Hematopoietic multipotent progenitor cell (in vitro differentiated cells): ENCODE measurements at places on chromosomes 12 and 14. TPM values are rescaled to one million over a fixed set of nuclear protein-coding genes. Genes with fewer than 3 reads are reported as not detected.

GRCh38 chr14:77478796-77479195 lies 19.8 kb downstream of the ISM2 start:
- DNase-seq: no peak

DNA sequence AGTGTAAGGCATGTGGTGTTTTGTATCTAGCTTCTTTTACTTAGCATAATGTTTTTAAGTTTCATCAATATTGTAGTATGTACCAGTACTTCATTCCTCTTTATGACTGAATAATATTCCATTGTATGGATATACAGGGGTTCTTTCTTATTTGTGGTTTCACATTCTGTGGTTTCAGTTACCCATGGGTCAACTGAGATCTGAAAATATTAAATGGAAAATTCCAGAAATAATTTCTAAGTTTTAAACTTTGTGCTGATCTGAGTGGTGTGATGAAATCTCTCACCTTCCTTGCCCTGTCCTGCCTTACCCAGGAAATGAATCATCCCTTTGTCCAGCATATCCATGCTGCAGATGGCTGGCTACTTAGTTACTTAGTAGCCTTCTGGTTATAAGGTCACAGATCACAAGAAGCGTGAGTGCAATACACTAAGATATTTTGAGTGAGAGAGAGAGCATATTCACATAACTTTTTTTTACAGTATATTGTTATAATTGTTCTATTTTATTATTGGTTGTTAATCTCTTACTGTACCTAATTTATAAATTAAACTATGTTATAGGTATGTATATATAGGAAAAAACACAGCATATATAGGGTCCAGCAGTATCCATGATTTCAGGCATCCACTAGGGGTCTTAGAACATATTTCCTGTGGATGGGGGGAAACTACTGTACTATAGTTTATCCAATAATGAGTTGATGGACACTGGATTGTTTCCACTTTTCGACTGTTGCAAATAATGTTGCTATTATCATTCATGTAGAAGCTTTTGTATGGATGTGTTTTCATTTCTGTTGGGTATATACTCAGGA lies 59.6 kb upstream of the LRTM2 start:
- DNase-seq: no peak

GRCh38 chr14:101719045-101719645 lies 42.4 kb upstream of the PPP2R5C start:
- no peak for DNase-seq

Gene A2ML1
- total RNA-seq: under 0.01 TPM

DNA sequence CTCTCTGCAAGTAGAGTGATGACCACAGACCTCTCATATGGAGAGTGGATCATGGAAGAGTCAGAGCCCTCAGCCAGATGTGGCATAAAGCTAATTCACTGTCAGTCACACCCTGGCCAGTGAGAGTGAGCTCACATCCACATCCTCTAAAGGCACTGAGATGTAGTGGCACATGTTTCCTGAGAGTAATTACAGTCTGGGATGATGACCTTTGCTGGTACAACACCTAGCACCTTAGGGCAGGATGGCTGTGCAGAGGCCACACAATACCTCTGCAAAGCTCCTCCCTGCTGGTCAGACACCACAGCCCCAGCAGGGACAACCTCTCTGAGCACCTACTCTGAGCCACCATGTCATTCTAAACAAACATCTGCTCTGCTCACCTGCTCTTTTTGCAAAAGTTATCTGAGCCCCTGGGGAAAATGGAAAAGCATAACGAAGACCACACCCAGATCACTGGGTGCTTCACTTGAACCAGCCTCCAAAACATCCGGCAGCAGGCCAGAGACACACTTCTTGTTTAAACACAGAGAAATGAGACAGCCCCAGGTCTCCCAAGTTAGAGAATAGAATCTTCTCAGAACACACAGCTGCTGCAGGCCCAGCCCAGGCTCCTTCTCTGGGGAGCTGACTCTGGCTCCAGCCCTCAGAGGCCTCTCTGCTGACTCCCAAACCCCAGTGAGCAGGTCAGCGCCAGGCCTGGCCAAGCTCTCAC lies 30.3 kb downstream of the PITPNM2 start:
- DNase-seq: no peak

GRCh38 chr14:69042787-69043444 lies 63.8 kb upstream of the ACTN1 start:
- no peak for DNase-seq

- DNase-seq: no peak
These were observed 11.8 kb downstream of the FOXG1 start for GRCh38 chr14:28778138-28779117.

DNA sequence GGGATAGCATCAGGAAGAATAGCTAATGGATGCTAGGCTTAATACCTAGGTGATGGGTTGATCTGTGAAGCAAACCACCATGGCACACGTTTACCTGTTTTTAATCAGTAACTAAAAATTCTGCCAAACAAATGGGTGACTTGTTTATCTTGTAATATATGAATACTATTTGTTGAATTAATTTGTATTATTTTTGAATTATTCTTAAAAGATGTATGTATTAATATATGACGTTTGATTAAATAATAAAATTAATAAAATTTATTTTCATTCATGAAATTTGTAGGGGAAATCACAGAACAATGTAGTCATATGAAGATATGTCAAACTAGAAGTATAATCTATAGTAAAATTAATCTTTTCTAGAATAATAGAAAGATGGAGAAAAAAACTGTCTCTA lies 32.3 kb upstream of the OR10A7 start:
- DNase-seq: no peak

- DNase-seq: no peak
These were observed 29.2 kb downstream of the GPR135 start for GRCh38 chr14:59435987-59436386.

Gene EEF1AKMT3
- total RNA-seq: 8.9 TPM

DNA sequence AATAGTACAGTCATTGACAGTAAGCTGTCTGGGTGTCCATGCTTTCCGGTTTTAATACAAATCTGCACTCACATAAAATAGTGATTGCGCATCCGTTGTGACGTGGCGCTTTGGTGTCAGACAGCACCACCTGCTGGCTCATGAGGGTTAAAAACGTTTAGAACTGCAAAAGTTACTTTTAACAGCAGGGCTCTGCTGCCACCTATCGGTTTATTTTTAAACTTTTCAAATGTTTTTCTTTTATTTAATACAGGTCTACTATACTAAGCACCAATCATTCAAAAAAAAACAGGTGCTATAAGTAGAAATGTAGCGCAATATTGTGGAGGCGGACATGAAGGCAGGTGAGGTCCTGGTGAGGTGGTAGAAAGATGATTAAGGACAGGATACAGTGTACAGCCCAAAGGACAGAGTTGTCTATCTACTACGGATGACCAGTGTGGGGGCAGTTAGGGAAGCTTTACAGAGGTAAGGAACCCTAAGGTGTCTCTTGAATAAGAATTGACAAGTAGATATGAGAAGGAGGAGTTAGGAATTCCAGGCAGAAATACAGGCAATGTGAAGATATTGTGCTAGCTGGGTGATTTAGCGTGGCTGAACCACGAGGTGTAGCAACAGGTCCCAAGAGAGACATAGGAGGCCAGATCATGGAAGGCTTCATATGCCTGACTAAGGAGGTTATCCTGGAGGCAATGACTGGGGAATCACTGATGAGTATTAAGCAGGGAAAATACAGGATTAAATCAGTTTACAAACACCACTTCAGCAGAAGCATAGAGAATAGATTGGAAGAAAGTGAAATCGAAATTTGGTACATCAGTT lies 91.5 kb upstream of the PRB2 start:
- DNase-seq: peak; percentile 94

DNA sequence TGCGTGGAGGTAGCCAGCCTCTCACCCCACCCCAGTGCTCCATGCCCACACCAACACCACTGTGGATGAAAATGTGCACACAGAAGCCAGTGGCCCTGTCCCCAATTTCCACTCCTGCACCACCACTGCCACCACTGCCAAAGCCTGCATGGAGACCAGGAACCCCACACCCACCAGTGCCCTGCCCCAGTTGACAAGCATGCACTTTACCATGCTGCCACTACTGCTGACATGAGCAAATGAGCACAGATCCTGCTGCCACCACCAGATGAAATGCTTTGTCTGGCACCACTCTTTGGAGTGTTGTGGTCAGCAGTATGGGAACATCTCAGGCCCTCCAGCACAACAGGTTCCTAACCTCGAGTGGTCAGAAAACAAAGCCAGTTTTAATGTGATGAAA lies 104.1 kb downstream of the ATXN7L3B start:
- DNase-seq: no peak

GRCh38 chr12:12562016-12562483 lies 613 bp downstream of the DUSP16 start:
- peak; percentile 40 for DNase-seq

Gene DBX2
- total RNA-seq: not detected

DNA sequence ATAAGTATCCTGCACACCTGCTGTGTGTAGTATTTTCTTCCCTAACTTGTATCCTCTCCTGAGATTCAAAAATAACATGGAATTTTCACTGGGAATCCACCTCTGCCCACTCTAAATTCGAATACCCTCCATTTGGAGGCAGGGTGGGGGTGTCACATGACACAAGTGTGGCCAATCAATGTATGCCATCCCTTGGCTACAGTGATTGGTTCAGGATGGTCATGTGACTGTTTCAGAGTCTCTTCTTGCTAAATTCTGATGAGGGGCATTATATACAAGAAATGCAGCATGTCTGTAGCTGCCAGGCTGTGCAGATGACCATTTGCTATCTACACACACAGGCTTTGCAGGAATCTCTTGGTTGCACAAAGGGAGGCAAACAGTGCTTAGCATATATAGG lies 86.8 kb upstream of the TMEM132C start:
- no peak for DNase-seq

- no peak for DNase-seq
These were observed 12.5 kb upstream of the CIPC start for GRCh38 chr14:77085538-77085937.

DNA sequence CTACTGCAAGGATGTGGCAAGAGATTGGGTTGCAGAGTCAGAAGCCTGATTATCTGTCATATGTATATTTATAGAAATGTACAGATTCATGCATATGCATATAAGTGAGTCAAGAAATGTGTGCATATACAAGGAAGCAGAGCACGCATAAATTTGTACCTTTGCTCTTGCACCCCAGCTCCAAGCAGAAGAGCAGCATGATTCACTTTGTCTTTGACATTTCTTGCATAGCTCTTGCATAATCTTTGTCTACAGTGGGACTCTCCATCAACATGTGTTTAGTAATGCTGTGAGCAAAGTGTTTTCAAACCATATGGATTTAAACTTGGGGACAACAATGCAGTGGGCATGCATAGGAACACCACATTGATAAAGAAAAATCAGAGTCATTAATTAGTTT lies 330.7 kb upstream of the DCN start:
- no peak for DNase-seq

GRCh38 chr12:46446645-46447044 lies 74.1 kb upstream of the SLC38A2 start:
- DNase-seq: no peak

DNA sequence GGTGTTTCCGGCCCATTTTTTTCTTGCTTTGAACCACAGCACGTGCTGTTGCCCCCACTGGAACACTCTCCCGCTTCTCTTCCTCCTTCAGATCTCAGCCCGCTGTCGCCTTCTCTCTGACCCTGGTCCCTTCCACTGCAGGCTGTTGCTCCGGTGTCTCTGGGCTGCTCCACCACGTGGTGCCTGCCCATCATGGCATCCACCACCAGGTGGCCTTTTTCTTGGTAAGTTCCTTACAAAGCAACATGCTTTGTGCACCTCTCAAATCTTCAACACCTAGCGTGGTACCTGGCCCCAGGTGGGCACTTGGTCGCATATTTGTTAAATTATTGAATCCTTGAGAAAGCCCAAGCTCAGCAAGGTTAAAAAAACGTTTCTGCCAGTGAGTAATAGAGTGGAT lies 19.1 kb downstream of the TUNAR start:
- DNase-seq: no peak

DNA sequence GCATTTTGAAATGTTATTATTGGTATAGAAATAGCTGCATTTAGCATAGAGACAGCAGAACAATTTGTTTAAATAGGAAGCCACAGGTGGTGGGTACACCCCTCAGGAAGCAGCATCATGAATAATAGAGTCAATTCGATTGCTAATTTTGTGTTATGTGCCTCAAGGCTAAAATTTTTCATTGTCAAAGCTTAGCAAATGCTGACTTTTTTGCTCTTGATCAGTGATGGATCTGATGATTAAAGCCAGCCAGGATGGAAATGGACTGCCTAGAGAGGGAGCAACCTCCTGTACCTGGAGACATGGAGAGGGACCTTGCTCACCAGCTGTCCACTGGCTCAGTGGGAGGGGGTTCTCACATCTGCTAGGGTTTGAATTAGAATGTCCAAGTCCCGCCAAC lies 4.5 kb upstream of the KRT8 start:
- DNase-seq: no peak

- no peak for DNase-seq
These were observed 77.4 kb upstream of the SLC8A3 start for GRCh38 chr14:70266157-70266556.

DNA sequence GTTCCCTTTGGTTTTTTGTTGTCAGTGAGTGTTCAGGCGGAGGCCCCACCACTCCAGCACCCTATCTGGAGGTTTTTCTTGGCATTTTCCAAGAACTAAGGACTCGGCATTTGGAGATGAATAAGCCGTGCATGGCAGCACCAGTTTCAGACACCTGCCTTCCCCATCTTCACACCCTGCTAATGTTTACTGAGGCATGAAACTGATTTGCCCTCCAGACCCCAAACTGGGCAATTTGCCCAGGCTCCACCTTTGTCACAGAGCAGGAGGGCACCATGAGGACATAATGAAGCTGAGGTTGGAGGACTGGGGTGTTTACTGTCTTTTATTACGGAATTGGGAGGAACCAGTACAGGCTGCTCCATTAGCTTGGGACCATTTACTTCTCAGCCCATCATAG lies 113.4 kb downstream of the LGMN start:
- no peak for DNase-seq

DNA sequence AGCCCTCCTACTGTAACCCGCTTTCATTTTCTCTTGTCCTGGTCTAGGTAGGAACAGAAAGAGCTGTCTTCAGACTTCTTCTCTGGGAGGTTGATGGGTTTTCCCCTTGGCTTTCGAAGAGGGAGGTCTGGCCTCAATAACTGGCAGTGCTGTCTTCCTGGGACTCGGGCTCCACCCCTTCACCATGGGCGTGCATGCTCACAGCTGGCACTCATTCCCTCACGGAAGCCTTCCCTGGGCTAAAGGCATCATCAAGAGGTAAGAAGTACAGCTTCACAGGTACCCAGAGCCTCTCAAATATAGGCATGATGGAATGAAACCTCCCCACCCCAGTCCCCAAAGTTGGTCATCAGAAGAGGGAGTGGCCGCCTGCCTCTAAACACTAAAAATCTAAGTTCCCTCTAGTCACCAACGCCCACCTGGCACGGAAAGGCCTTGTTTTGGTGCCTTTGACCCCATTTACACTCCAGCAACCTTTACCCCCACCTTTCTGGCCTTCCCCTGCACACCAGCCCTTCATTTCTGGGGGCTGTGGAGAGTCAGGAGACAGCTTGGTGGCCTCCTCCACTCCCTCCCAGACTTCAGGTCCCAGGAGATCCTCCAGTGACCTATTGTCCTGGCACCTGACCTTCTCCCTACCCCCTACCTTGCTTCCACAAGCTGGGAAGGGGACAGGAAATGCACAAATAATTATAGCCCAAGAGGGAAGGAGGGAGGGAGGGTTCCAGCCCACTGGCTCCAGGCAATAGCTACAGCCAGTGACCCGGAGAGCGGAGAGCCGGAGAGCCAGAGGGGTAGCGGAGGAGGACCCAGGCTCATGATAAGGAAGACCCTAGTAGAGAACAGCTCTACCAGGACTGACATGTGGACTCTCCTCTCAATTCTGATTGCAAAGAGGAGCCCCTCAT lies 2.8 kb downstream of the RAPGEF3 start:
- DNase-seq: no peak
